ENCODE measurements at places on chromosomes 4 and X. TPM values are rescaled to one million over a fixed set of nuclear protein-coding genes. Genes with fewer than 3 reads are reported as not detected.

GRCh38 chr4:116413222-116413621 is 672.2 kb downstream of the TRAM1L1 start:
- no peak for DNase-seq

DNA sequence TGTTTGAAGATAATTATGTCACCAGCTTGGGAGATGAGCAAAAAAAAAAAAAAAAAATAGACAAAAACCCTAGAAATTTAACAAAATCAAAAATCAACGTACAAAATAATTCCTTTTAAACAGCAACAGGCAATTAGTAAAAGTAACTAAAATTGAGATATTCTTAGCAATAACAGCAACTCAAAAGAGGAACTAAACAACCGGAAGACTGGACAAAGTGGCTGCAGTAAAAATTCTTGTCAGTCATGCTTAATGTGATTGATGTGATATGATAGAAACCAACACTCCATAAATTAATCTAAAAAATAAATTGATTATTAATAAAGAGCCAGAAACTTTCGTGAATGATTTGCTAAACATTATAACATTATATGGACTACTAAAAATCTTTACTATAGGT is 1534.6 kb upstream of the AGA start:
- no peak for DNase-seq

Gene C4orf51
- total RNA-seq = not detected

Gene RS1
- not detected for total RNA-seq

All from posterior vena cava (tissue), 2 donors.